AG10803 (cell line): ENCODE measurements at places on chromosomes 16 and 17.

DNA sequence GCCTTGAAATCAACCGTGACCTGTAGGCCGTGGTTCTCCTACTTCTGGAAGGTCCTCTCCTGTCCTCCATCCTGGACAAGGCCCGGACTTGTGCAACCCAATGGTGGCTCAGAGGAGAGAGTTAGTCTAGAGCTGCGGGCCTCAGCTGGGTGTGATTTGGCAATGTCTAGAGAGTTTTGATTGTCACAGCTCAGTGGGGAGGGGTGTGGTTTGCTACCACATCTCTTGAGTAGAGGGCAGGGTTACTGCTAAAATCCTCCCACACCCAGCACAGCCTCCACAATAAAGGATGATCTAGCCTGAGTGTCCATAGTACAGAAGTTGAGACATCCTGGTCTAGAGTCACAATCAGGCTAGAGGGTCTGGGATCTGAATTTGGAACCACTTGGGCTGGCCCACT is 40.3 kb downstream of the MYH13 start:
- no peak for DNase-seq

DNA sequence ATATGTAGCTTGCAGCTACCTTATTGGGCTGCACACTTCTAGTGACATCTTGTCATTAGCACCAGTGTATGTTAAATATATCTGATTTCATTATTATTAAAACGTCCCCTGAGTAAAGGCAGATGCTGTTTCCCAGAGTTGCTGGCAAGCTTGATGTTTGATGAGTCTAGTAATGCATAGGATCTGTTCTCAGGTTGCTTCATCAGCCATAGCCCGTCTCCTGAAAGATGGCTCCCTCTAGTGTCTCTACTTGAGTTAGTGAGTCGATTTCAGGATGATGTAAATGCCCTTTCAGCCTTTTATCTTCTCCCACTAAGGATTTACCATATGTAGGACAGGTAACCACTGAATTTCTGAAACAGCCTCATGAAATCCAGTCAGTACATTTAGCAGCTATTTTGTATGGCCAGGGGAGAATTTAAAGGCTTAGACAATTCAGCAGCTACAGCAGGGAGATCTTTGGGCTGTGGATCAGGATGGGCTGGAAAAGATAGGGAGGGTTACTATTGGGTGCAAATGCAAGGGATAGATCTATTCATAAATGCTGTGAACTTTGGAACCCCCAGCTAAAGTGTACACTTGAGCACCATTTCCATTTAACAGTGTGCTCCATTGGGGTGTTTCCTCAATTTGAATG is 376.3 kb downstream of the CNTNAP4 start:
- DNase-seq: peak; percentile 3

- no peak for DNase-seq
Measured at GRCh38 chr16:55055262-55055661, 124.6 kb downstream of the IRX5 start.

GRCh38 chr16:89115216-89115861 is 21.7 kb downstream of the ACSF3 start:
- no peak for DNase-seq

DNA sequence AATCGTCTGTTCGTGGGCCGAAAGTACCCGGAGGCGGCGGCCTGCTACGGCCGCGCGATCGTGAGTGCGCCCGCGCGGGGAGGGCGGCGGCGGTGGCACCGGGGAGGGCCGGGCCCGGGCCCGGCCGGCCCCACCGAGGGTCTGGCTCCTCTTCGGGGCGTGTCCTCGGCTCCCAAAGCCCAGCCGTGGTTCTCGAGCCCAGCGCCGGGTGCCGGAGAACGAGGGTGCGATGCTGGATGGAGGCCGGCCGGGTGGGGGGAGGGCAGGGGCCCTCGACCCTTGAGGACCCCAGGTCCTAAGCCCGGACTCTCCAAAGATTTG is 375 bp downstream of the STUB1 start:
- DNase-seq: no peak

DNA sequence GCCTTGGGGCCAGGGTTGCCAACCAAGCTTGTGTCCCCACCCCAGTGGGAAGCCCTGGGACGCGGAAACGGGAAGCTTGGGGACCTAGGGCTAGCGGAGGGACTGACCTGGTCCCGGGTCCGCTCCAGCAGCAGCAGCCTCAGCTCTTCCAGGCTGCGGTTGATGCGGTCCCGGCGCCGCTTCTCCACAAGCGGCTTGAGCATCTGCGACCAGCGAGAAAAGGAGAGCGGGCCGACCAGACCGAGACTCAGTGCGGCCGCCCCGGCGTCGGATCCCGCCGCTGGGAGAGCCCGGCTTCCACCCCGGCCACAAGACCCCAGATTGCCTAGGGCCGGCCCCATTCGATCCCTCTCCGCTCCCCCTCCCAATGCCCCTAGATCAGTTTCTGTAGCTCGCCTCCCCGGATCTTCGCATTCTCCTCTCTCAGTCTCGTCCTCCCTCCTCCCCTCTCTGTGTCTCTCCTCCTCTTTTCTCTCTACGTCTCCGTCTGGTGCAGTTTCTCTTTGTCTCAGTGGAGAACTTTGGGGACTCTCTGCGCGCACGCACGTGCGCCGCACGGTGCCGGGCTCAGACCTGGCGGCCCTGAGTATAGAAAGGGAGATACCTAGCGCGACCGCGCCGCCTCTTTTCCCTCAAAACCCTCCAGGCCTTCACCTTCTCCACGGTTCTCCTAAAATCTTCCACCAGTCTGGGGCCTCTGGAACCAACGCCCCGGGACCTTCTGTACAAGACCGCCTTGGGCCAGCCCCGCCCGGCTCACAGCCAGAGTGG is 797 bp downstream of the HES7 start:
- DNase-seq: peak; percentile 31

DNA sequence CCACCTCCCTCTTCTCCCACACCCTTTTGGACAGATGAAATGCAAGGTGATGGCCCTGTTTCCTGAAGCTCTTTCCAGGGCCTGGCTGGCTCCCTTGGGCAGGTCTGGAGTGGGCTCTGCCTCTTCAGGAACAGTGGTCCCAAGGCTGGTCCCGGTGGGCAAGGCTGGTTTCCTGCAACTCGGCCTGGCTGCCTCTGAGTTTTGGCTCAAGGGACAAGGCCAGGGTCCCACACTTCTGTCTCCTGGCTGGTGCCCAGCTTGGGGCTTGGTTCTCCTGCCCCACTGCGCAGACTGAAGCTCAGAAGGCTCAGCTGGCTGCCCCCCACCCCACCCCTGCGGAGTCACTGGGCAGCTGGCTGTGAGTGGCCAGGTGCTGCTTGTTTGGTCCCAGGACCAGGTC is 3.8 kb upstream of the ACTG1 start:
- DNase-seq: no peak

DNA sequence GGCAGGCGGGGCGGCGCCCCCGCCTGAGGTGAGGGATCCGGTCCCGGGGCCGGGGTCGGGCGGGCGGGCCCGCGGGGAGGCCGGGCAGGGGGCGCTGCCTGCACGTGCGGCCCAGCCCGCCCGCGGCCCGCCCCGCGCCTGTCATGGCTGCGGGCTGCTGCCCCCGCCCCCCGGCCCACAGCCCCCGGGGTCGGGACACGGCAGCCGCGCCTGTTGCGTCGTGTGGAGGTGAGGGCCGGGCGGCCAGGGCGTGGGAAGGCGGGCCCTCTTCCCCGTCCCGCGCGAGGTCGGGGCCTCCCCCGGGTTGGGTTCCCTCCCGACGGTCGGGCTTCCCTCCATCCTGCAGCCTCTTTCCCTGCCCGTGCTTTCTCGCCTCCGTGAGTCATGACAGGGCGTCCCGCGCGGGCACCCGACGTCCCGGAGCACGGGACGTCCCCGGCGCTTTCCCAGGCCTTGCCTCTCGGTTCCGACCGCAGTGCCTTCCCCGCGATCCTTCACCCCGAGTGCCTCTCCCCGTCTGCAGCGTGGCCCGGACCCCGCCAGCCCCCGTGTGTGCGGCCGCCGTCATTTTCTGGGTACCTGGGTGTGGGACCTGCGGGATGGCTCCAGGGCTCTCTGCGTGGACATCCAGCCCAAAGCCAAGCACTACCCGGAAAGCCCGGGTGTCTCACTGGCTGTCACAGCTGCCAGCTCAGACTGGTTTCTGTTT is 76.7 kb downstream of the CHD9 start:
- peak; percentile 47 for DNase-seq

DNA sequence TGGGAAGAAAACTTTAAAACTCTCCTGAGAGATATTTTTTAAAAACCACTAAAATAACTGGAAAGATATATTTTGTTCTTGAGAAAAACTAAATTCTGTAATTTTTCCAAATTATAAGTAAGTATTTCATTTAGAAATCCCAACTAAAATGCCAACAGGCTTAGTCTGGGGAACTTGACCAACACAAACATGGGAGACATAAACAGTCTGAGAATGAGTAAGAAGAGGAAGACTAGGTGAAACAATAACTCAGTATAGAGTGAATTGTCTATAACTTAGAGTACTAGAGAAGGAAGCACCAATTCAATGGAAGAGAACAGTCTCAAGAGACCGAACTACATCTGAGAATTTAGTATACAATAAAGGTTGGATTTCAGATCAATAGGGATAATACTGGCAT is 2.9 kb downstream of the CMTM1 start:
- DNase-seq: peak; percentile 55

GRCh38 chr16:15772579-15773293 is 84.1 kb downstream of the MYH11 start:
- no peak for DNase-seq

DNA sequence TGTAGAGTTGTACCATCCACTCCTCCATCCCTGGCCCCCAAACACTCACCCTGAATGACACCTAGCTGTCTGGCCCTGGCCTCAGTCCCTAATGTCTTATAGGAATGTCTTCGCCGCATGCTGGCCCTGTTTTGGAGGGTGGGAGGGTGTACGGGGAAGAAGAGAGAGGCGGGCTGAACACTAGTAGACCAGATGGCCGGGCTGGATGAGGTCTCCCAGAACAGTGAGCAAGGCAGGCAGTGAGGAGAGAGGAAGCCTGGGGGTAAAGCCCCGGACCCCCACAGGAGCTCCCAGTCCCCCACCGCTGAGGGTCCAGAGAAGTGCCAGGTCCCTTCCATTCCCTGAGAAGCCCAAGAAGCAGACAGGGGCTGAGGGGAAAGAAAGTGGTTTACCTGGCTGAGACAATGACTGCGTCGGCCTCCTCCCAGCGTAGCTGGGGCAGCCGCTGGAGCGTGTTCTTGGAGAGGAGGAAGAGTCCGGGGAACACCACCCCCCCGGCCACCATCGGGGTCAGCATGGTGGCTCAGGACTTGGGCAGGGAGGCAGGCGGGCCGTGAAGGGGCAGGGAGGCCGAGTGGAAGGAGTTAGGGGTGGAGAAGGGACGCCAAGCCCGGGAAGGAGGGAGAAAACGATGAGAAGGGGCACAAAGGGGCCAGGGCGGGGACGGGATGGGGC is 923 bp downstream of the TLCD3B start:
- no peak for DNase-seq

GRCh38 chr16:85659805-85660511 is 28.8 kb downstream of the GINS2 start:
- peak; percentile 40 for DNase-seq

DNA sequence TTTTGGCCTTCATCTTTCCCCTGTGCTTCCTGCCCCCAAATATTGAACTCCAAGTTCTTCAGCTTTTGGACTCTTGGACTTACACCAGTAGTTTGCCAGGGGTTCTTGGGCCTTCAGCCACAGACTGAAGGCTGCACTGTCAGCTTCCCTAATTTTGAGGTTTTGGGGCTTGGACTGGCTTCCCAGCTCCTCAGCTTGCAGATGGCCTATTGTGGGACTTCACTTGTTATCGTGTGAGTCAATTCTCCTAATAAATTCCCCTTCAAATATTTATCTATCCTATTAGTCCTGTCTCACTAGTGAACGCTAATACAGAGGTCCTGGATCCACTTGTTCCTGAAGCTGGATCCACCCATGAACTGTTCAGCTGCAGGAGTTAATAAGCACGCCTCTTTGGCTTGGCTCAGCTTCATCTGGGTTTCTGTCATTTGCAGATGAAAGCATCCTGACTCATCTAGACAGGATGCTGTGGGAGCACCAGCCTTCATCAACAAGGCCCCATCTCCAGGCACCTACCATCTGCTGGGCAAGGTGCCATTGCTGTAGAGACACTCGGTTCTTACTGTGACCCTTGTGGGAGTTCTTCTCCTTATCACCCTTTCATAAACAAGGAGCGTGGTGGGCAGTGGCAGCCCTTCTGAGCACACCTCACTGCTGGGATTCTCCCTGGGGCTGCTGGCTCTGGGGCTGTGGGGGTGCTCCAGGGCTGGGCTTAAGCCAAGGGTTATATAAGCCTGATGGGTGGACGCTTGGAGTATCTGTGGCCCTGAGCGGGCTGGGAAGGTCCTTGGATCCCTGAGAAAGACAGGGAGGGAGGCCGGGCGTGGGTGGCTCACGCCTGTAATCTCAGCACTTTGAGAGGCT is 23.1 kb downstream of the LAT start:
- DNase-seq: peak; percentile 80

GRCh38 chr16:57960826-57961472 is 10.0 kb downstream of the CNGB1 start:
- no peak for DNase-seq

GRCh38 chr16:69325784-69326171 is 4.6 kb downstream of the PDF start:
- DNase-seq: no peak

DNA sequence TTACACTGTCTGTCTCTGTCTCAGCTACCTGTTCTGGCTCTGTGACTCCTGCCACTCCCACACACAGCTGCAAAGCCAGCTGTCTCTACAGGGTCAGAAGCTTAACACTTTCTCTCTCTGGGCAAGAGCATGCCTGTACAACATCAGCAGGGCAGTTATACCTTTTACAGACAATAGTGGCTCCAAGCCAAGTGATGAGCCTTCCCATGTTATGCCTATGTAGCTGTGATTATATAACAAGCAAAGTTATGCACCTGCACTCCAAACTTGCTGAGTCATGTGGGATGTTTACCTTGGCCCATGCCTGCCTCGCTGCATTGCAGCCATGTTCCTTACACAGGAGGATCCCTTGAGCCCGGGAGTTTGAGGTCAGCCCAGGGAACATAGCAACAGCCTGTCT is 31.8 kb upstream of the APPBP2 start:
- DNase-seq: no peak

GRCh38 chr17:4393806-4394205 is 27.3 kb upstream of the UBE2G1 start:
- DNase-seq: no peak

DNA sequence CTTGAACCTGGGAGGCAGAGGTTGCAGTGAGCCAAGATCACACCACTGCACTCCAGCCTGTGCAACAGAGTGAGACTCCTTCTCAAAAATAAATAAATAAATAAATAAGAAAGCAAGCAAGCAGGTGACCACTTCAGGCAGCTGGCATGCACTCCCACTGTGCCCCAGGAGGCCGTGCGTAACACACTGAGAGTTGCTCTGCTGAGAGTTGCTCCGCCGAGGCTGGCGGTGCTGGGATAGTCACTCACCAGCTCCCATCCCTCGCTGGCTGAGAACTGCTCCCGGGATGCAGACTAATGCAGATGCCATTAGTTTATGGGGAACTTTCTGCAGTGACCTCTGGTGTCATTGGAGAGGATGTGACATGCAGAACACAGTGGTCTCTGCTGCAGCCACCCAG is 105.7 kb upstream of the PLCG2 start:
- no peak for DNase-seq

- DNase-seq: no peak
Measured at GRCh38 chr16:19722981-19723380, 4.9 kb downstream of the IQCK start.
